ENCODE measurements at places on chromosomes 7 and 10.
A peak's percentile ranks its signal among the peaks of the same experiment; 100 is the strongest.

- no peak for DNase-seq
Measured at GRCh38 chr10:130242513-130242912, 106.3 kb downstream of the GLRX3 start.

DNA sequence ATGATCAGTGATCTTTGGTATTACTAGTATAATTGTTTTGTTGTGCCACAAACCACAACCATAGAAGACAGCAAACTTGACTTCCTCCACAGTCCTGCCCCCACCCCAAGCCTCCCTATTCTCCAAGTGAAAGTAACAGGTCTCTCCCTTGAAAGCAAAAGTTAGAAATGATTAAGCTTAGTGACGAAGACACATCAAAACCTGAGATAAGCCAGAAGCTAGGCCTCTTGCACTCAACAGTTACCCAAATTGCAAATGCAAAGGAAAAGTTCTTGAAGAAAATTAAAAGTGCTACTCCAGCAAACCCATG, 7.5 kb downstream of the SAR1A start:
- DNase-seq, result no peak

GRCh38 chr7:148662646-148663045, 36.1 kb upstream of the CUL1 start:
- DNase-seq, result no peak

DNA sequence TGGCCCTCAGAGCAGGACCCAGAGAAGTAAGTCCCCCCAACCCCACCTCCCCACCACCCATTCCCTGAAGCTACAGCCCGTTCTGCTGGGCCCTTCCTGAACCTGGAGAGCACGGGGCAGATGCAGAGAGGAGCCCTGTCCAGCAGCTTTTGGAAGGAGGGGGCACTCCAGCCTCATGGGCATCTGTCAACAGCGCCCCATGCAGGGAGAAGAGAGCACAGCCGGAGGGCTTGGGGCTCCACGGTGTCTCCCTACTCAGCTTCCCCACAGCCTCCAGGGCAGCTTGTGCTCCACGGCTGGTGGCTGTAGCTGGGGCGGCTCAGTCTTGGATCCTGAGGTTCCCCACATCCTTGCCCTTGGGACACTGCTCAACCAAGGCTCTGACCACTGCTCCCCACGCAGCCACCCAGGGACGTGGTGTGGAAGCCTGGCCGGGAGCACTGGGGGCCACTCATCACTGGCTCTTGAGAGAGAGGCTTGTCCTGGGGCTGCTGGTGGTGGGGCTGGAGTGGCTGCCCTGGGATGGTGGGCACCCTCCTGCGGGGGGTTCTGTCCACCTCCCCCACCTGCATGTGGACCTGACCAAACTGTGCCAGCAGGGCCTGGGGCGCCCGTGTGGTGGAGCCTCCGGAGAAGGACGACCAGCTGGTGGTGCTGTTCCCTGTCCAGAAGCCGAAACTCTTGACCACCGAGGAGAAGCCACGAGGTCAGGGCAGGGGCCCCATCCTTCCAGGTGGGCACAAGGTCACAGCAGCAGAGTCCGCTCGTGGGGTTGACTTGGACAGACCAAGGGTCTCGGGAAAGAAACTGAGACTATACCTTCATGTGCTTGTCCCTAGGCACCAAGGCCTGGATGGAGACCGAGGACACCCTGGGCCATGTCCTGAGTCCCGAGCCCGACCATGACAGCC, 4.5 kb downstream of the PRAP1 start:
- DNase-seq, result no peak

DNA sequence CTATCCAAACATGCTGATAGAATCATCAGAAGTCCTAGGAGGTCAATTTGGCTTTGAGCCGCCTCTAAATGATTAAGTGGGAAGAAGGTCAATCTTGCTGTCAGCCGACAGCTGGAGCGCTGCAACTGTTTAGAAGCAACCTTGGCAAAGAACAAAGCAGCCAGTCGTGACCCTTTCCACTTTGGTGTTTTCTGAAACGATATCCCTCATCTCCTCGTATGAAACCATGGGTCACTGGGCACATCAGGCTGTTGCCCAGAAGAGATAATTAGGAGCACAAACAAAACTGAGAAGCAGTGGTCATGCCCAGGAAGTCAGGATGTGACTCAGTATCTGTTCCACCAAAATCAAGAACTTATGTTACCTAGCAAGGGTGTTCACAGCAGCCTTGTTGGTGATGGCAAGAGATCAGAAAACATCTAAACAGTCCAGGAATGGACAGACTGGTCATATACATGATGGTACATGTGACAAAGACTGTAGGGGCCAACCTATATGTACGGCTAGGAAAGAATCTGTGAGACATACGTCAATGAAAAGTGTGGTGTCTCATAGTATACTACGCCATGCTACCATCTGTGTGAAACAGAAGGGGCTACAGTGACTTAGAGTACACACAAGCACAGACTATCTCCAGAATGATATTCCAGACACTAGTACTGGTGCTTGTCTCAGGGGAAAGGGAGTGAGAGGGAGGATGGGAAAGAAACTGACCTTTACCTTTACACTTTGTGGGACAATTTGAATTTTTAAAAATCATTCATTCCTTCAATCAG, 22.4 kb downstream of the STN1 start:
- no peak for DNase-seq

GRCh38 chr7:76509931-76510877, at the start of gene UPK3B:
Gene UPK3B, plus strand, starts transcription at chr7:76510552. Its CDS starts 101 bp downstream, at chr7:76510653.
- DNase-seq, result no peak

DNA sequence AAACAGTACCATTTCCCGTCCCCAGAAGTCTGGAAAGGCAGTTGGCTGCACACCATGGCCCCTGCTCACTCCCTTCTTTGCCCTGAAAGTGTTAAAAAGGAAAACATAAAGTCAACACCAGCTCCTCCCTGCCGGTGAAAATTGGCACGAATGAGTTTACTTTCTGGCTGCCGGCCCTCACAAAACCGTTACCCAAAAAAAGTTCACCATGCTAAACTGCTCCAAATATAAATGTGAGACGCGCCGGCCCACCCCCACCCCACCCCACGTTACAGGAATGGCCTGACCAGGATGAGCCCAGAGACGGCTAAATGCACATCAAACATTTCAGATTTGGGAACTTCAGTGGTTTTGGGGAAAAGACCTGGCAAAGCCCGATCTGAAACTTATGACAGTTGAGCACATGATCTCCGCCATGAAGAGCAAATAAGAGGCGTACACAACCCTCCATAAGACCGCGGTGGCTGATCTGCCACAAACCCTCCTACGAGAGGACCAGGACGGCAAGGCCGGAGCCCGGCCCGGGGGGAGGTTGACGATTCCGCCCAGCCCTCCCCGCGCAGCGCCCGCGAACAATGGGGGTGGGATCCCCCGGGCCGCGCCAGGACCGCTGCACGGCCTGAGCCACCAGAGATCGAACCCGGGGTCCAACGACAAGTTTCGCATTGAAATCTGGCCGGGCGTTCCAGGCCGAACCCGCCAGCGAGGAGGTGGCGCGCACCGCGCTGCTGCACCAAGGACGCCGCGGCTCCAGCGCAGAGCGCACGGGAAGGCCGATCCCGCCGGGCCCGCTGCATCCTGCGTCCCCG, 952 bp downstream of the DIP2C start:
- DNase-seq, result no peak

GRCh38 chr7:98227939-98228338, 16.7 kb downstream of the BHLHA15 start:
- no peak for DNase-seq

- DNase-seq, result no peak
Measured at GRCh38 chr10:132243626-132244025, 56.9 kb downstream of the DPYSL4 start.

- DNase-seq, result no peak
Measured at GRCh38 chr10:2303169-2303568, 565.8 kb upstream of the ADARB2 start.

GRCh38 chr7:3760651-3761050, 459.6 kb downstream of the SDK1 start:
- DNase-seq, result no peak

DNA sequence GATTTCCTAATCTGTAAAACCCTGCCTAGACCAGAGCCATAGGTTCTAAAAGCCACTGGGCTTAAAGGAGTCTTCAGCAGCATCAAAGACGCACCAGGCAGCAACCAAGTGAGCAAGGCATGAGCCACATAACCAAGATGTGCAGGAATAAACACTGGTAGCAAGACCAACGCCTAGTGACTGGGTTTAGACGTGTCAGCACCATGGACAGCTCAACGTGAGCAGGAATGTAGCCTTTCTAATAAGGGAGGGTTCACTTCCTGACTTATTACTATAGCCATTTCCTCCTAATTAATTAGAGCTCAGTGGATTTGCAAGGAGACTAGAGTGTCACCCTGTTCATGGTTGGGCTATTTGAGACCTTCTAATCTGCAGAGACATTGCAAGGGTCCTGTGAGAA, 223.7 kb downstream of the LHFPL3 start:
- peak; percentile 37 for DNase-seq

DNA sequence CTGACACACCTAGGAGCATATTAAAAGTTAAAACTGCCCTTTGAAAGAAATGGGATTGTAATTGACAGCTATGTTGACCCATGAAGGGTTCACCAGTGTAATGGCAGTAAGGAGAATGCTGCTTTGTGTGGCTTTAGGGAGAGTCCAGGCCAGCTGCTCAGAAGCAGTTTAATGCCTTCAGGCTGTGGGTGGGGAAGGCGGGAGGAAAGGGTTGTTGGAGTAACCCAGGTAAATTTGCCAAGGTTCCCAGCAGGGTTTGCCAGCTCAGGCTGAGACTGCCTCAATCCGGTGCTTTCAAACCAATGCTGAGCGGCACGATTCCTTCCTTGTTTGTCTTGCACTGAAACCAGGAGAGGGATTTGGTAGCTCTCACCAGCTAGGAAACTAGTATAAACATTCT, 637.2 kb downstream of the INHBA start:
- no peak for DNase-seq

DNA sequence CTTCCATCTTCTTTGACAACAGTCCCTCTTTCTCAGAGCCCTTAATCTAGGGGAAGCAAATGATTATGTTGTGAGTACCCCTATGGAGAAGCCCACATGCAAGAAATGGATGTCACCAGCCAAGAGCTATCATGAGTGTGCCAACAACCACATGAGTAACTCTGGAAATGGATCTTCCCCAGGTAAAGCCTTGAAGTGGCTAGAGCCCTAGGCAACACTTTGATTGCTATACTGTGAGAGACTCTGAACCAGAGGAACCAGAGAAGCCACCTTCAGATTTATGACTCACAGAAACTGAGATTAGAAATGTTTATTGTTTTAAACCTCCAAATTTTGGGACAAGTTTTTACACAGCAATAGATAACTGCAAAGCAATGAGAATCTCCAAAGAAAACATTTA, 60.9 kb upstream of the COL1A2 start:
- no peak for DNase-seq

DNA sequence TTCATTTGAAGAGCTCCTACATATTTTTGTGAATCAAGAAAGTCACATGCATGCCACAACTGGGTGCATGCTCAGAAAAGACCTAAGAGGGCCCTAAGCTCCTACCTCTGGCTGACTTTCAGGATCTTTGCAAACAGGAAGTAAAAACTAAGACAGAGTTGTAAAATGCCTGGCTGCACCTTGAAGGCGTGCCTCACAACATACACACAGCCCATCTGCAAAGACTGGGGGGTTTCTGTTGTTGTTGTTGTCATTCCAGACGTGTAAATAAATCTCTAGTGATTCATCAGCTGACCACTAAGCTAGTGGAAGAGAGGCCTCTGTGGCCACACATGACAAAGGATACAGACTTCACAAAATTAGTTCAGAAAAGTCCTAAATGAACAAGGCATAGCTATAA, 31.8 kb downstream of the SMURF1 start:
- DNase-seq, result peak; percentile 41

DNA sequence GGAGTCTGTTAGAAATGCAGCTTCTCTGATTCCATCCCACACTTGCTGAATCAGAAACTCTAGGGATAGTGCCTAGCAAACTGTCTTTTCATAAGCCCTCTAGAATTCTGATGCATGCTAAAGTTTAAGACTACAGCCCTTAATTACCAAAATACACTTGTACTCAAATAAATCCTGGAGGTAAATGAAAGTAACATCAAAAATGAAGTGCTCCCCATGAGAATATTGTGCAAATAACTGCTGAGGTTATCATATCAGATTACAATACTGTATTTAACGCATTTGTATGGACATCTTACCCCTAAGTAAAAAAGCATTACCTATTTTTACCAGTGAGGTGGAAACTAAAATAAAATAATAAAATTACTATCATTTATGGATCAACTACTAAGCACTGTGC, 104.7 kb downstream of the CHCHD3 start:
- no peak for DNase-seq

- no peak for DNase-seq
Measured at GRCh38 chr10:43983405-43983804, 334.7 kb upstream of the ZNF32 start.

- no peak for DNase-seq
Measured at GRCh38 chr7:37262181-37262580, 186.5 kb downstream of the ELMO1 start.

GRCh38 chr7:91883676-91884362, 3.3 kb upstream of the MTERF1 start:
- DNase-seq, result no peak

- no peak for DNase-seq
Measured at GRCh38 chr10:110252151-110252550, 44.7 kb downstream of the MXI1 start.

DNA sequence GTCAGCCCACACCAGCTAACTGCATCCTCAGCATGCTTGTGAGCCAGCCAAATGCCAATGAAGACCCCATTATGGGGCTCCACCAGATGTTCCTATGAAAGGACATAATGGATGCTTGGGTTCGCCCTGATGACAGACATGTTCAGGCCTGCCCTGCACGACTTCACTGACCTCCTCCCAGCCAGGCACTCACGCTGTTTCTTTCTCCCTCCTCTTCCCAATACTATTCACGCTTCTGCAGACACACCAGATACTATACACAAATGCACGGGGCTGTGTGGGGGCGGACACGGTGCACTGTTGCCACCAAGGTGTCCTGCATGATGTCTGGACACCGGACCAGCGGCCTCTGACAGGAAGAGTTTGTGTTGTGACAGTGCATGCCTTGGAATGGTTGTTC, 284.2 kb downstream of the PRPF18 start:
- DNase-seq, result no peak

- no peak for DNase-seq
Measured at GRCh38 chr7:50962962-50963374, 180.3 kb upstream of the GRB10 start.

GRCh38 chr7:47492716-47493325, 89.1 kb downstream of the TNS3 start:
- DNase-seq, result no peak

- no peak for DNase-seq
Measured at GRCh38 chr7:44709011-44709915, 39.4 kb upstream of the ZMIZ2 start.

DNA sequence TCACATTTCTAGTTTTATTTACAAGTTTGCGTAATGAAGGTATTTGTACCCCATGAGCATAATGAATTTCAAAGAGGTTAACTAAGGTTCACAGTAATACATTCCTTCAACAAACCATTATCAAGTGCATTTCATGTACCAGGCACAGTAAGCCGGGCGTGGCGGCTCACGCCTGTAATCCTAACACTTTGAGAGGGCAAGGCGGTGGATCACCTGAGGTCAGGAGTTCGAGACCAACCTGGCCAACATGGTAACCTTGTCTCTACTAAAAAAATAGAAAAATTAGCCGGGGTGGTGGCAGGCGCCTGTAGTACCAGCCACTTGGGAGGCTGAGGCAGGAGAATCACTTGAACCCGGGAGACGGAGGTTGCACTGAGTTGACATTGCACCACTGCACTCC, 4.3 kb upstream of the EIF3A start:
- DNase-seq, result no peak

GRCh38 chr7:74376256-74377036, 77.3 kb upstream of the GTF2IRD1 start:
- DNase-seq, result no peak
